H9 (cell line): ENCODE measurements at places on chromosomes 1 and 21.

DNA sequence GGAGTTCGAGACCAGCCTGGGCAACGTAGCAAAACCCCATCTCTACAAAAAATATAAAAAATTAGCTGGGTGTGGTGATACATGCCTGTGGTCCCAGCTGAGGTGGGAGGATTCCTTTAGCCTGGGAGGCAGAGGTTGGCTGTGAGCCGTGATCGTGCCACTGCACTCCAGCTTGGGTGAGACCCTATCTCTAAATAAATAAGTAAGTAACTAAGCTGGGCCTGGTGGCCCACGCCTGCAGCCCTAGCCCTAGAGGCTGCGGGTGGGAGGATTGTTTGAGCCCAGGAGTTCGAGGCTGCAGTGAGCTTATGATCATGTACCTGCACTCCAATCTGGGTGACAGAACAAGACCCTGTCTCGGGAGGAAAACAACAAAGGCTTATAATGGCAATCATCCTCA, 4.6 kb downstream of the CLIC4 start:
- DNase-seq = no peak

DNA sequence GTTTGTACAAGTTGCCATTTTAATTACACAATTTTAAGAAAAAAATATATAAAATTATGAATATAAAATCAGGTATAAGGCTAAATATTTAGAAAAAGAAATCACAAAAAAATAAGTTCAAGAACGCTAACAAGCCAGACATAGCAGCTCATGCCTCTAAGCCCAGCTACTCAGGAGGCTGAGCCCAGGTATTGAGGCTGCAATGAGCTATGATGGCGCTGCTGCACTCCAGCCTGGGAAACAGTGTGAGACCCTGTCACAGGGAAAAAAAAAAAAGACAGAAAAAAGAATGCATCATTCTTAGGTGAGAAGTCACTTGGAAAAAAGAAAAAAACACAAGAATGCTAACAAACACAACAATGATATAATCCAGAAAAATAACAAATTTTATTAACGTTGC, 112.3 kb upstream of the PRDX6 start:
- no peak for DNase-seq

DNA sequence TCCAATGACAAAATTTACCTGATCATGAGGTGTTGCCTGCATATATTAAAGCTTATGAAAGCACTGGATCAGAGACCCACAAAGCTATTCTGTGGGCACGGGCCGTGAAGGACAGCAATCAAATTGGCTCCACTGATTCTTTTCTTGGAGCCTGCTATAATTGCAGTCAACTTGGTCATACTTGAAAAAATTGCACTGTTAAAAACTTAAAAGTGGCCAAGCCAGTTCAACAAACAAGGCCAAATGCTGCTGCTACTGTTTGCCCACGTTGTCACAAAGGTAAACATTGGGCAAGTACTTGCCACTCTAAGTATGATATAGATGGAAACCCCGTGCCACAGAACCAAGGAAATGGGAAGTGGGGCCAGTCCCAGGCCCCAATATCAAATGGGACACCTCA, 37.8 kb downstream of the CYP4A11 start:
- no peak for DNase-seq

- no peak for DNase-seq
These were observed 64.4 kb downstream of the RAVER2 start for GRCh38 chr1:64809309-64809708.

- no peak for DNase-seq
These were observed 166.9 kb upstream of the HMGB4 start for GRCh38 chr1:33696962-33697361.

GRCh38 chr1:230626232-230626631, 16.0 kb upstream of the COG2 start:
- no peak for DNase-seq

DNA sequence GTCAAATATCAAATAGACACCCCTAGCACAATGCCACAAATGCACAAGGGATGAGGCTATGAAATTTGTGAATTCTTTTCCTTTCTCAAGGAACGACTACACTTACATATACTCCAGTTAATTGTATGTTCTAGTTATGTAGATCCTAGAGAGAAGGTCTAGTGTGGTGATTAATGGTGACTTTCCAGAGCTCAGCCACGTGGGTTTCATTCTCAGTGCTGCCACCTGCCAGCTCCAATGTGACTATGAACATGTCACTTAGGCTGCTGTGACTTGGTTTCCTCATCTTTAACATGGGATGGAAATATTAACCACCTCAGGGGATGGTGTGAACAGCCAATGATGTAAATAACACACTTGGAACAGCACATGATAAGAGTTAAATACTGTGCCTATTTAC, 138.3 kb downstream of the APP start:
- DNase-seq = no peak

DNA sequence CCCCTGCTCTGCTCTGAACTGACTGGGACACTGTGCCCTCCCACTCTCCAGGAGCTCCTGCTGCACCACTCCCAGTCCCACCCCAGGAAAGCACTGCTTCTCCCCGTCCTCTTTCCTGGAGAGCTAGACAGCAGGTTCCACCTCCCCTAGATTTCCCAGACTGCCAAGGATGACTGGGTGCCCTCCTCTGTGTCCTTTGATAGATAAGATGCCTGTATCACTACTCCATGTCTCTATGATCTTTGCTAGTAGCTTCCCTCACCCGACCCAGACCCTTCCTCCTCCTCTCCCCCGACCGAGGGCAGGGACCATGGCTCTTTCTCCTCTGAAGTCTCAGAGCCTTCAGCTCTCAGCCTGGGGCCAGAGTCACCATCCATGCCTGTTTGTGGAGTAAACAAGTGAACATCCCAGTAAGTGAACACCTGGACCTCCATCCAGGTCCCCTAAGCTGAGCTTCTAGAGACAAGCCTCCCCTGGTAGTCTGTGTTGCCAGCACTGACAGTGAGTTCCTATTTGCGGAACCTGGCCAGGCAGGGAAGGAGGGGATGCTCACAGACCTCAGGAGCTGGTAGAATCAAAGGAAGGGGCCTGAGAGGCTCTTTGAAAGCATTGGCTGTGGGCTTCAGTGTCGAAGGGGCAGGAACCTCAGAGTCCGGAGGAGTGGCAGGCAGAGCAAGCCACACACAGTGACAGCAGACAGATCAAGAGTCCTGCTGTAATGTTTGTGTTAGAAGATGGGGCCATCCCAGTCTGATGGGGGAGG, 104.0 kb downstream of the PAX7 start:
- no peak for DNase-seq

- DNase-seq = no peak
These were observed 760 bp upstream of the TINAGL1 start for GRCh38 chr1:31575369-31576140.

GRCh38 chr1:84143796-84144565, at the start of gene PRKACB:
Gene PRKACB (plus strand): TSS chr1:84144271. CDS start chr1:84144362, 91 bp downstream.
- no peak for DNase-seq

DNA sequence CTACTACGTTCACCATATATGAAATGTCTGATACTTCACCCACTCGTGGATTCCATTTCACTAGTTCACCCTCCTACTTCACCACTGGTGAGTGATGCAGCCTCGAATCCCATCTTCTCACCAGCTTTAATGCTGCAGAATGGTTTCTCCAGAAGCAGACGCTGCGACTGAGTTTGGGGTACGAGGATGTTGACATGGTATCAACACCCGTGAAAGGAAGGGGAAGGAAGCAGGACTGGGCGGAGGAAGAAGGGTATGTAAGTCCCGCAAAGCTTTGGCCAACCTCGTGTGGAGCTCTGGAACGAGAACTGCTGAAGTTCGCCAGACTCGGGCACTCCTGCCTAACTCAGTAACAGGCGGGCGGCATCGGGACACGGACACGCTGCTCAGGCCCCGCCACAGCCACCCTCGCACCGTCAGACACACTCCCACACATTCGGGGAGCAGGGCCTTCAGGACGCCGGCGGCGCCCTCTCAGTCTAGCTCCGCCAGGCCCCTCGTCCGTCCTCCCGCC, 833 bp upstream of the DIP2A start:
- DNase-seq = peak; percentile 37

DNA sequence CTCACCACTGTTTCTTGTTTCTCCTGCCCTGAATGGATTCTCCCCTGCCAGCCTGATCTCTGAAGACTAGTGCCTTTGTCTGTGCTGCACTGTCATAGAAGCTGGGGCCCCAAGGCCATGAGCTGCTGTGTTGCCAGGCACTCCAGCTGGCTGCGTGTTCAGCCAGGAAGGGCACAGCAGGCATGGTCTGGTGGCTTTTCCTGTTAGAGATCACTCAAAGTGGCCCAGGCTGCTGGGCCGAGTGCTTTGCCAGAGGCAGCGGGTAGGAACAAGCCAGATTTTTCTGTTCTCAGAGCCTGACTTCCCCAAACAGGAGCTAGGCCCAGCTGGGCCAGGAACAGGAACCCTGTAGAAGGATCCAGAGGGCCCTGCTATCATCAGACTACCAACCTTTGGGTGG, 5.2 kb downstream of the ADPRS start:
- DNase-seq = no peak

GRCh38 chr1:92551916-92552315, 65.2 kb upstream of the GFI1 start:
- DNase-seq = no peak

DNA sequence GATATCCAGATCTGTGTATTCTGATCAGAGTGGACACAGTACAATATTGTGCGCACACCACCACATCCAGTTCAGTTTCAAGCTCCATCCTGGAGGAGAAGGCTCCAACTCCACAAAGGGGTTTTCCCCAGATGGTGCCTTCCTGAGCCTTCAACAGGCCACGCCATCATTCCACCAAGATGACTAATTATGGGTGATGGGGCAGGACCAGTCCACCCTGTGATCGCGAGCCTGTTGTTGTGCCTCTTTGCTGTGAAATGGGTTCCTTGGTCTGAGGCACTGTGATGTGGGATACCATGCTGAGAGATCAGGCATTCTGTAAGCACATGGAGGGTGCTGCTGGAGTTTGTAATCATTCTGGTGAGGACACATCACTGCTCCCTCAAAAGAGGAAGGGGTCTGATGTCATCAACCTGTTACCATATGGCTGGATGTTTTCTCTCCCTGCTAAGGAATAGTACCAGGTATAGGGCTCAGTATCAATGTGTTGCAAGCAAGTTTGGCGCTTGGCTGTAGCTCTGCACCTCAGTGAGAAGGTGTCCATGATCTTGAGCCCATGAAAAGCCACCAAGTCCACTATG, 6.7 kb upstream of the SH2D2A start:
- DNase-seq = no peak

DNA sequence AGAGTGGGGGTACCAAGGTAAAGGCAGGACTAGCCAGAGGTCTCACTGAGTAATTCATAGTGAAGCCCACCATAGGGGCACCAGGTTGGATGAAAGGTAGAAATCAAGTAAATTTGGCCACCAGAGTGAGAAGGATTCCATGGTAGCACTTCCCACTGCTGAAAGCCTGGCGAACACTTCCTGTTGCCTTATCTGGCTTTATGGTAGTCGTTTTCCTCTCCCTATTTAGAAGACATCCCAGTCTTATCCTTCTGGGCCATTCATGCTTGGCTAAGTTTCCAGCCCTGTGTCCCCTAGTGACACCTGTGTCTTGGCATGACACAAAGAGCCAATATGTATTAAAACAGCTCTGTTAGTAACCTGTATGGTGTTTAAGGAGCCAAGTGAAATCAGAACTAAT, 74.3 kb upstream of the SIPA1L2 start:
- no peak for DNase-seq

GRCh38 chr21:35925497-35925896, 134.8 kb downstream of the SETD4 start:
- no peak for DNase-seq

GRCh38 chr1:14791654-14792053, 193.2 kb downstream of the KAZN start:
- no peak for DNase-seq

DNA sequence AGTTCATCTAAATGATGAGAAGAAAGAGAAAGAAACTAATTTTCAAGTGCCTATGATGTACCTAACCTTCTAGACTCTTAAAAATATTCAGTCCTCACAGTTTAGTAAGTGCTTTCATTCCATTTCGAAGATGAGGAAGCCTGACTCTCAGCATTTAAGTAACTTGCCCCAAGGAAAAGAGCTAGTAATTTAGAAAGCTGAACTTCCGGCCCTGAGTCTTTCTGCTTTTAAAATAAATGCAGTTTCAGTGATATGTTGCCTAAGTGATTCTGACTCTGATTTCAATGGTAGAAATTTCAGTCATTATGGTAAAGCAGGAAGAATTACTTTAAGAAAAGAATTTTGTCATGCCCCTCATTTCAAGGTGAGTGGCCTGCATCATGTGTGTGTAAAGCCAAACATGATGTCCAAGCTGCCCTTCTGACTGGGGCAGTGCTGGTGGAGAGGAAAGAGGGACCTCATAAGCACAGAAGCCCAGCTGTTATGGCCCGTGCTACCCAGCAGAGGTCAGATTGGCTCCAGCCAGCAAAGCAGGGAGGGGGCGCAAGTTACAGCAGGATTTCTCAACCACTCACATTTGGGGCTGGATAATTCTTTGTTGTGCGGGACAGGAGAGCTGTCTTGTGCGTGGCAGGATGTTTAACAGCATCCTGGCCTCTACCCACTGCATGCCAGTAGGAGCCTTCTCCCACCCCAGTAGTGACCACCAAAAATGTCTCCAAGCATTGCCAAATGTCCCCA, 10.7 kb downstream of the ATP1A4 start:
- DNase-seq = peak; percentile 85

GRCh38 chr1:2415801-2416208, 3.4 kb upstream of the PEX10 start:
- no peak for DNase-seq

DNA sequence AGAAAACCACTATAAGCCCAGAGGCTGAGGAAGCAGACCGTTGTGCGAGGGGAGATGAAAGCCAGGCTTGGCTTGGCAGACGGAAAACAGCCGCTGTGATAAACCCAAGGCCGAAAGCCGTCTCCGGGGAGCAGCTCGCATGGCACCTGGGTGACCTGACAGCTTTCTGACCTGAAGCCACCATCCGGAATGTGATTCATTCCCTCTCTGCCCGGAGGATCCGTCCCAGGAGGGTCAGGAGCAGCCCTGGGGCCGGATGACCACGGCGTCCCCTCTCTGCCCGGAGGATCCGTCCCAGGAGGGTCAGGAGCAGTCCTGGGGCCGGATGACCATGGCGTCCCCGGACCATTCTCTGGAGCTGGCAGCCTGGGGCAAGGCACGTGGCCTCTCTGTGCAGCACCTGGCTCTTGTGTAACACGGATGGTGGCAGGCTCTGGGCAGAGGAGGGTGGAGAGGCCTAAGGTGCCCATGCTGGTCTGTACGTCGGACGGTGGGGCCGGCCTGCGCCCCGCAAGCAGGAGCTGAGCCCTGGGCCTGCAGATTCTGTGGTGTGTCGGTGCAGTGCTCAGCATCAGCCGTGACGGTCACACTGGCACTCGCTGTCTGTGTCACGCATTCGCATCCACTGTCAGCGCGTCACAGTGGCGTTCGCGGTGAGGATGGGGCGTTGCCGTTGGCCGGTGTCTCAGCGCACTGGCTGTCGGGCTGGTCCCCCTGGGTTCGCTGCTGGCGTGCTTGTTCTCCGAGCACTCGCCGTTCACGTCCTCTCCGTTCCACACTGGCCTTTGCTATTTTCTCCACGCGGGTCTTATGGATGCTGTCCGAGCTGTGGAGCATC, 50.3 kb downstream of the SLX9 start:
- no peak for DNase-seq

- DNase-seq = peak; percentile 46
These were observed 106.7 kb upstream of the ETS2 start for GRCh38 chr21:38699048-38699447.
